ENCODE measurements at places on chromosomes 6 and 20.

DNA sequence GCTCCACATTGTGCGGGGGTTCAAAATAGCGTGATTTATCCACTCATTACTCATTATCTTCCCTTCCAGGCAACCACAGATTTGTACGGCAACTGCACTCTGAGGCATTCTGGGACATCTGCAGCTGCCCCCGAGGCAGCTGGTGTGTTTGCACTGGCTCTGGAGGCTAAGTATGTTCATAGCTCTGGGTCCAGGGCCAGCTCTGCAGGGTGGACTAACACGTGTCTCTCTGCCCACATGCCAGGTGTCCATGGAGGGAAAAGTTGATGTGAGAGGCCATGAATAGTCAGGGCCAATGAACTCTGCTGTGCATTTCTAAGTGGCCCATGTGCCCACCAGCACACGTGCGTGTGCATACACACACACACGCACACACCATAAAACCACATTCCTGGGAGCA is 74.9 kb downstream of the BFSP1 start:
- DNase-seq: no peak

DNA sequence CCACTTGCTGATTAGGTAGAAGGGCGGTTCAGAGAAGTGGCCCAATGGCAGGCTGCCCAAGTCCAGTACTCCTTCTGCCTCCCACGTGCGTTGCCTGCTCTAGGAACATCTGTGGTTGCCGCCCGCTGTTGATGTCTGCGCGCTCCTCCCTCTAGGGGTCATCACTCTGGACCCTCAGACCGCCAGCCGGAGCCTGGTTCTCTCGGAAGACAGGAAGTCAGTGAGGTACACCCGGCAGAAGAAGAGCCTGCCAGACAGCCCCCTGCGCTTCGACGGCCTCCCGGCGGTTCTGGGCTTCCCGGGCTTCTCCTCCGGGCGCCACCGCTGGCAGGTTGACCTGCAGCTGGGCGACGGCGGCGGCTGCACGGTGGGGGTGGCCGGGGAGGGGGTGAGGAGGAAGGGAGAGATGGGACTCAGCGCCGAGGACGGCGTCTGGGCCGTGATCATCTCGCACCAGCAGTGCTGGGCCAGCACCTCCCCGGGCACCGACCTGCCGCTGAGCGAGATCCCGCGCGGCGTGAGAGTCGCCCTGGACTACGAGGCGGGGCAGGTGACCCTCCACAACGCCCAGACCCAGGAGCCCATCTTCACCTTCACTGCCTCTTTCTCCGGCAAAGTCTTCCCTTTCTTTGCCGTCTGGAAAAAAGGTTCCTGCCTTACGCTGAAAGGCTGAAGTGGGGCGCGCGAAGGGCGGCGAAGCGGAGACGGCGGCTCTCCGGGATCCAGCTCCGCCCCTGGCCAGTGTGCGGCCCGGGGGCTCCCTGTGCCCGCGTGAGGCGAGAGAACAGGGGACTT is 8.5 kb downstream of the TRIM15 start:
- no peak for DNase-seq

- no peak for DNase-seq
These were observed at the start of gene TLDC2 for GRCh38 chr20:36875702-36876472. TSS of gene TLDC2 (plus strand) at chr20:36876138. CDS start at chr20:36876175, 37 bp downstream.

GRCh38 chr6:10534419-10534762 is 13.2 kb downstream of the GCNT2 start:
- DNase-seq: no peak

DNA sequence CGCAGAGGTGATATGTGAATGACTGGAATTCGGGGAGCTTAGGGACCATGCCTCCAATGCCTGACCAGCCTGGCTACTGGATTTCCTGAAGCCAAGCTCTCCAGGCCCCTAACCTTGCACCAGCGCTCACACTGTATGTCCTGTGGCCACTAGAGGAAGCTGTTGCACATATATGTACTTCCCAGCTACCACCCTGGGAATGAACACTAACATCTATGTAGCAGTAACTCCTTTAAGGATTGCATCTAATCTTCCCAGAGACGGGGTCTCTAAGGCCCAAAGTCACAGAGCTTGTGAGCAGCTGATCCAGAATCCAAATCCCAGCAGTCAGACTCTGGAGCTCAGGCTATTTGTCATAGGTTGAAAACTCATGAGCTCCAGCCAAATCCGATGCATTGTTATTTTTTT is 20.4 kb upstream of the BPIFB1 start:
- DNase-seq: no peak

GRCh38 chr20:60236613-60237012 is 278.4 kb downstream of the CDH26 start:
- no peak for DNase-seq

GRCh38 chr6:160912411-160912810 is 79.2 kb upstream of the MAP3K4 start:
- DNase-seq: no peak

GRCh38 chr6:99297415-99297814 is 52.1 kb downstream of the FAXC start:
- DNase-seq: no peak

- DNase-seq: no peak
These were observed 70.9 kb downstream of the LCA5 start for GRCh38 chr6:79466207-79466834.

GRCh38 chr6:15653581-15653980 is 9.2 kb downstream of the DTNBP1 start:
- no peak for DNase-seq

GRCh38 chr20:18188434-18188833 is 50.8 kb downstream of the KAT14 start:
- DNase-seq: no peak

DNA sequence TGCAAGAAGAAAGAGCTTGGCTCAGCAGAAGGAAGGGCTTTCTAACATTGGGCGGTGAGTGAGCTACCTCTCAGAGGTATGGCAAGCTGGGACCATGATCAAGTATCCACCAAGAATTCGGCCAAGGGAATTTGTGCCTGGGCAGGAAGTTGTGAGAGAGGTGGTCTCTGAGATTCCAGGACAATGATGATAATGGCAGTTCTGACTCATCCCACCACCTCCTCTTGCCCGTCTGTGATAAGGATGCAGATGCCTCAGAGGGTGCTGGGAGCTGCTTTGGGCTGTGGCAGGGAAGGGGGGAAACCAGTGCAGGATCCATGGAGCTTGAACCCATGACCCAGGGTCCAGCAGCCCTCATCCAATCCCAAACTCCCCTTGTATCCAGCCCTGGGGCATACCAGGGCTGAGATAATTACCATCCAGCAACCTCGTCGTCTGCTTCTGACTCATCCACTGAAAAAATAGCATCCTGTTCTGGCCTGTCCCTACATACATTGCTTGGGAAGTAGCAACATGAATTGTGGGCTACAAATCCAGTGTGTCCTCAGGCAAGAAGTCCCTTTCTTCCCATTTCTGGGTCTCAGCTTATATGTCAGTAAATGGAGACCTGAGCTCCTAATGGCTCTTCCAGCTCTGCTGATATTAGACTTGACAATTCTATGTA is 5.9 kb downstream of the TGM6 start:
- no peak for DNase-seq

DNA sequence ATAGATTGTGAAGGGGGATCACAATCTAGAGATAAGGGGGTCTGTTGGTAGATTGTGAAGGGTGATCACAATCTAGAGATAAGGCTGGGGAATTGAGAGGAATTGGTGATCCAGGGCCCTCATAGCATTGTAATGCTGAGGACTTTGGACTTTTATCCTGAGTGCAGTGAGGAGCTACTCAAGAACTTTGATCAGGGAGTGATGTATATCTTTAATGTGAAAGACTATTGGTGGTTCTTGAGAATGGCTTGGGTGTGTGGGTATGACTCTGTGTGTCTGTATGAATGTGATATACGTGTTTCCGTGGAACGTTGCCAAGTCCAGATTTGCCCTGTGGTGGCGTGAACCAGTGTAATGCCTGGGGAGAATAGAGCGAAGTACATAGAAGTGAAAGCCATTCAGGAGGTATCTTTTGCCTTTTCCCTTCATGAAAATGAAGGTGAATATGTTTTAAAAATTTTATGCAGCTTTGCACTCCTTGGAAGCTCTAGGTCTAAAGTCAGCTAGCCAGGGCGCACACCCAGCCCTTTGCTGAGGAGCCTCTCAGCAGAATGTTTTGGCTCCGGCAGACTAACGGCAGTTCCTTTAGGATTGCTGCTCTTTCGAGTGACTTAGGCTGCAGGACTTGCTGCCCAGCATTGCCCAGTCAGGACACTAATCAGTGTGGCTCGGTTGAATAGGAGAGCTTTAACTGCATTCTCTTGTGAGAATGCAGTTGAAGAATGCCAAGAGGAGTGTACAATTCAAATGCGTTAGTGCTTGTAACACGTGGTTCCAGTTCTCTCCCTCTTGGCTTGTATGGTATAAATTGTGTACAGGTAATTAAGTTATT is 3.5 kb downstream of the ZFAND3 start:
- DNase-seq: no peak

- DNase-seq: no peak
These were observed 504.8 kb downstream of the MEI4 start for GRCh38 chr6:78157606-78158005.

- no peak for DNase-seq
These were observed 25.0 kb upstream of the POPDC3 start for GRCh38 chr6:105204768-105205167.

DNA sequence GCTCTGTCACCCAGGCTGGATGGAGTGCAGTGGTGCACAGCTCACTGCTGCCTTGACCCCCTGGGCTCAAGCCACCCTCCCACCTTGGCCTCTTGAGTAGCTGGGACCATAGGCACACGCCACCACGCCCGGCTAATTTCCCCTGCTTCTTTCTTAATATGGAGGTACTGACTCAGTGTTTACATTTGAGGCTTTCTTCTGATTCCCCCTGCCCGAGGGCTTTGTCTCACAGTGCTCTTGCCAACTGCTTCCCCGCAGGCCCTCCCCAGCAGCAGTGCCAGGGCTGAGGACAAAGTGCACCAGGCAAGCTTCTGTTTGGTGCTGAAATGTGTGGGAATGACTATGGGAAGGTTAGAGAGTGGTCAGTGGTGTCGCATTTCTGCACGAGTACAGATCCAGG is 34.8 kb downstream of the NR2E1 start:
- DNase-seq: no peak

- no peak for DNase-seq
These were observed 45.9 kb downstream of the PLAGL1 start for GRCh38 chr6:143961886-143962878.

DNA sequence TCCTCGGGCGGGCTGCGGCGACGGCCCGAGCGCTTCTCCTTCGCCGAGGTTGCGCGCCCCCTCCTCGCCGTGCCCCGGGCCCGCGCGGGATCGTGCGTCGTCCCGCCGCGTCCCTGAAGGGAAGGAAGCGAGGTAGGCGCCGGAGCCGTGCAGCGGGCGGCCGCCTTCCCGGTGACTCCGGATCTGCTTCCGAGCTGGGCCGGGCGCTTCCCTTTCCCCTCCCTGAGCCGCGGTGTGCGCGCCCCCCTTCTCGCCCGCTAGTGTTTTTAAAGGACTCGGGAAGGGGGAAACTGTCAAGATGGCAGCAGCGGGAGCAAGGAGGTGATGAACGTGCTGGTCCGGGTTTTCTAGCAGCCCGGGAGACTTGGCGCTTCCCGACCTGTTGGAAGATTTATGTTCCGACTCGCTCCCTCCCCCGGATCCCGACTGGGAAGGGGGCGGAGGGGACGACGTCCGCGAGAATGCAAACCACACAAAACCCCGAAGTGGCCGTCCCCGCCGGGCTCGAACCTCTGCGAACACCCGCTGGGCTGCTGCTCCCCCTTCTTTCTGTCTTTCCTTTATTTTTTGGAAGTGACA is 744 bp upstream of the FOXO3 start:
- DNase-seq: no peak

- no peak for DNase-seq
These were observed 202.4 kb upstream of the CDH4 start for GRCh38 chr20:61049684-61050083.

GRCh38 chr6:130931683-130932082 is 104.5 kb downstream of the SMLR1 start:
- no peak for DNase-seq

DNA sequence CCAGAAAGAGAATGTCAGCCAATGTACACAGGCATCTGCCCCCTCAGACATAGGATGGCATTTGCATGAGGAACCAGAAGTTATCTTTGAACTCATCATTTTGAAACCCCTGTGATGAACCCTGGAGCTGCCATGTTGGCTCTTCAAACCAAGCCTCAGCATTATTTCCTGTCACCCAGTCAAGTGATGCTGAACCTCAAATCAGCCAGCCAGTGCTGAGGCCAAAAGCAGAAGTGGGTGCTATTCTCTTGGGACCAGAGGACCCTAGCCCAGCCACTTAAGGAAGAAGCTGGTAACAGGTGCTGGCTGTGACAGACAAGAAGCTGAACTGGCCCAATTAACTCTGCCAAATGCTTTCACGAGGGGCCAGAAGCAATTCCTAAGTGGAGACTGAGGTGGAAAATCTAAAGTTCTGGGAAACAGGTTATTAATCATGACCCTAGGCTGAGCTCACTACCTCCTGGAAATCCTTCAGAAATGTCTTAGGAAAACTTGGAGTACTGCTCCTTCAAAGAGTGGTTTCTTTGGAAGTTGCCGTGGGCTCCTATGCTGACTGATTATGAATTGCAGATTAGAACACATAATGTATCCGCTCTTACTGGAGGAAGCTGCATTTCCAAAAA is 4.0 kb downstream of the PKIG start:
- no peak for DNase-seq

- DNase-seq: no peak
These were observed 3.7 kb downstream of the JPH2 start for GRCh38 chr20:44183282-44183681.

GRCh38 chr6:56764081-56764566 is 121.4 kb upstream of the DST start:
- no peak for DNase-seq

GRCh38 chr20:24063100-24063499 is 74.5 kb upstream of the GGTLC1 start:
- DNase-seq: no peak

- DNase-seq: no peak
These were observed 13.8 kb downstream of the CCN5 start for GRCh38 chr20:44728801-44729443.

DNA sequence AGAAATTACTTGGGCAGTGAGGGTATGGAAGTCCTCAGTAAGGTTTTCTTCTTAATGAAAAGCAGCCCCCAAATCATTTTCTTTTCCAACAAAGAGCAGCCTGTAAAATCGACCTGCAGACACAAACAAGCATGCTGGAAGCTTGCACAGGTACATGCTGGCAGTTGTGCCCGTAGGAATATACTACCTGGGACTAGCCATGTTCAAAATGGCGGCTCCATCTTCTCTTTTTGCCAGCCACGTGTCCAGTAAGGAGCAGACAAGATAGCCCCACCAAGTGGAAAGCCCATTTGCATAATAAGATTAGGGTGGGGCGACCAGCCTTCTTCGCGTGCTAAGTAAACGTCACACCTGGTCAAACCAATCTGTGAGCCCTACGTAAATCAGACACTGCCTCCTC is 259.4 kb upstream of the AGPAT4 start:
- DNase-seq: no peak

GRCh38 chr6:149843051-149843633 is 21.0 kb downstream of the LRP11 start:
- DNase-seq: no peak

DNA sequence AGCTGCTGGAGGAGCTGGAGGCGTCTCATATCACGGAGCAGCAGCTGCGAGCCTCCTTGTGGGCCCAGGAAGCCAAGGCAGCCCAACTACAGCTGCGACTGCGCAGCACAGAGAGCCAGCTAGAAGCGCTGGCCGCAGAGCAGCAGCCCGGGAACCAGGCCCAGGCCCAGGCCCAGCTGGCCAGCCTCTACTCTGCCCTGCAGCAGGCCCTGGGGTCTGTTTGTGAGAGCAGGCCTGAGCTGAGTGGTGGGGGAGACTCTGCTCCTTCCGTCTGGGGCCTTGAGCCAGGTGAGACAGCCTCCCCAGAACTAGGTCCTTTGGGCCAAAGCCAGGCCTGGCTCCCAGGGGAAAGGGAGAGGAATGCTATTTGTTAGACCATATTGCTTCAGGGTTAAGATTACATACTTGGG is 31.7 kb downstream of the C20orf173 start:
- DNase-seq: no peak

Measured in stimulated activated CD8-positive, alpha-beta memory T cell treated with anti-CD3 and anti-CD28 coated beads, Interleukin-15, amount 100 ng/mL, for 24 hours (primary cell).